BE2C (cell line): ENCODE measurements at places on chromosomes 1 and 21.
A peak's percentile ranks its signal among the peaks of the same experiment; 100 is the strongest.

DNA sequence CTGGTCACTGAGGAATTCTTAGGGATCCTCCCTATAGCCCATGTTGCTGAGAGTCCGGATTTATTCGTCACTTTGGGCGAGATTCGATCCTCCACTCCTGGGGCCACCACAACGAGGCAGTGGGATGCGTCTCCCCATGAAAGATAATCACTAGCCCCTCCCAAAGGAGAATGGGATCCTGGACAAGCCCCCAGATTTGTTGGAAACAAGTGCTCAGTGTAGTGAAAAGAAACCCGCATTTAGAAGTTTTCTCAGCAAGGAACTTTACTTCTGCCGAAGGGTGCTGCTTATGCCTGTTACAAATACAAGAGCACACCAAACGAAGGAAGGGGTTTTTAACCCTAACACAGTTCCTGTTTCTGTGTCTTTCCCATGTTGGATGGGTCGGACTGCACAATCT lies 83.3 kb downstream of the ZFYVE9 start:
- DNase-seq = no peak

DNA sequence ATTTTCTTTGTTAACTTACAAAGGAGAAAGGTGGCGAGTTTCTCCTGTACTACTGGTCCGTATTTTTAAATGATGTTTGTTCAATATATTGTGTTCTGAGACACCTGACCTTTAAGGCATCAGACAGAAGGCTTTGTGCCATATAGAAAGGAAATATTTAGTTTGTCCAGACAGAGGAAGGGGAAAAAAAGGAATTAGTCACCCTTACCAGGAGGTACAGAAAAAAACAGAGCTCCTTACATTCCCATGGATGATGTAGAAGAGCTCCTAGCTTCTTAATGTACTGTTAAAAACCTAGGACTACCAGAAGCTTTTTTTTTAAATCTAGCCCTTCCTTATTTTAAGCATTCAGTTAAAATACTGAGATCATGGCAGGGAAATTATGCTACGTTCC lies 12.4 kb upstream of the PODN start:
- DNase-seq = no peak

DNA sequence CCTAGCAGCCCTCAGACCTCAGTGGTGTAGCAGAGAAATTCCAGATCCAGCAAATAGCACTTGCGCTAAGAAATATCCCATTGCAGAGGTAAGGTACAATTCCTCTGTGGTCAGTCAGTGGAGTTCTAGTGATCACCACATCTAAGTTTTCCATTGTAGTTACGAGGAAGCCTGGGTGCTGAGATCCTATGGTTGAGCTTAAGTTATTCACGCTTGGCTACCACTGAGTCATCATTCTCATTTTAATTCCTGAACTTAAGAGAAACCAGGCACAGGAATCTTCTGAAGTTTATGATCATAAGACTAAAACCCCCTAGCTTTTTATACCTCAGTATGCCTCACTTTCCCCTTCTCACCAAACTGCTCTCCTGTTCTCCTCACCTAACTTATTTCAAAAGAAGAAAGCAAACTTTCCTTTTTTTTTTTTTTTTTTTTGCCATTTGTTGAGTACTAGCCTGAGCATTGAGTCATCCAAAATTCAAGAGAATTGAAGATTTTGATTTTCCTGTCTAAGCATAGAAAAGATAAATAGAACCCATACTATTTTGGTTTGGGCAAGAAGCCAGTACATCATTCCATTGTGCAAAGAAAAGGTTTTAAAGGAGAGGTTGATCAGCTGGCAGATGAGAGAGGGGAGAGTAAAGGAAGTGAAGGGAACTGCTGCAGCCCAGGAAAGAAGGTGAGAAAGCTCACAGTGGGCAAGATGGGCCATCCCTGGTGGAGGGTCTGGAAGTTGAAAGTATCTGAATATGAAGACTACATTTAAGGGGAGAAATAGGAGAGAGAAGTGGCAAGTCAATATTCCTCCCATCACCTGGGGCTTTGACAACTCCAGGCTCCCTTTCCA lies 39.9 kb downstream of the SERBP1 start:
- no peak for DNase-seq

DNA sequence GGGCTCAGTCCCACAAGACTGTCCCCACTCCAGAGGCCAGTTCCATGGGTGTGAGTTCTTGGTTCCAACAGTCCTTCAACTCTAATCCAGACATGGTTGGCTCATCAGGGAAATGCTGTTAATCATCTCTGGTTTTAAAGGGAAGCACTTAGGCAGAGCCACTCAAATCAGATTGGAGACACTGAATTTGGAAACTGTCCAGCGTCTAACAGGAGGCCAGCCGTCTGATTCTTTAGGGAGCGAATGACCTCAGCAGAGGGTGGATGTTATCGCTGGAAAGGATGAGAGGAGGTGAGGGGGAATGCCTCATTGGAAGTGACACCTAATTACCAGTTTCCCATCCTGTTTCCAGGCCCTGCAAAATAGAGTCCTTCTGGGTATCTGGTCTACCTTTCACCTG lies 22.8 kb upstream of the LRRC38 start:
- no peak for DNase-seq

DNA sequence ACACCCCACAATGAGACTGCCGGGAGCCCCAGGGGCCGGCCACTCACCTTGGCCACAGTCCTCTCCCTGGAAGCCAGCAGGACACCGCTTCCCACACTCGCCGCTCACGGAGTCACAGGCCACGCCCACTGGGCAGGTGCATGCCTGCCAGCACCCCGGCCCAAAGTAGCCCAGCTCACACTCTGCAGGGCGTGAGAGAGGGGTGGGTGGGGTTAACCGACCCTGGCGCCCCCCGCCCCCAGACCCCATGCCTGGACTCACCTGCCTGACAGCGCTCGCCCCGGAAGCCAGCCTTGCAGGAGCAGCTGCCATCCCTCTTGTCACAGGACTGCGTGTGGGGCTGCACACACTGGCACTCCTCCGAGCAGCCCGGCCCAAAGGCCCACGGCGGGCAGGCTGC lies 50.7 kb downstream of the ARHGEF16 start:
- DNase-seq = no peak

- DNase-seq = no peak
Observed at GRCh38 chr1:160353223-160353622, 10.0 kb downstream of the NCSTN start.

DNA sequence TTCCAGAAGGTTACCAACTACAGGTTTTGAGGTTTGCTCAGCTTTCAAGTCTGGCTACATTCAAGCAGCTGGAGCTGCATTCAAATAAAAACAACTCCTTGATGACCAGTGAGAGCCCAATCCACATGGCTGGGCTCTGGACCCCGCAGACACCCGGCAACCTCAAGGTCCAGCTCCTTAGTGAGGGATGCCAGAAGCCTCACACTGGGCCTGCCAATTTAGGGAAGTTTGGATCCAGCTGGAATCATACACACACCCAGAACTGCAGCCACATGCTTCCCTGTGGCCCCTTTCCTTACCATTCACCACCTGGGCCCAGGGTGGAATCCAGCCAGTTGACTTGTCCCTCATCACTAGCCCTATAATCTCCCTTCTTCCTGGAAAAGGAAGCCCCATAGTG lies 123.7 kb downstream of the UBE2U start:
- DNase-seq = no peak

DNA sequence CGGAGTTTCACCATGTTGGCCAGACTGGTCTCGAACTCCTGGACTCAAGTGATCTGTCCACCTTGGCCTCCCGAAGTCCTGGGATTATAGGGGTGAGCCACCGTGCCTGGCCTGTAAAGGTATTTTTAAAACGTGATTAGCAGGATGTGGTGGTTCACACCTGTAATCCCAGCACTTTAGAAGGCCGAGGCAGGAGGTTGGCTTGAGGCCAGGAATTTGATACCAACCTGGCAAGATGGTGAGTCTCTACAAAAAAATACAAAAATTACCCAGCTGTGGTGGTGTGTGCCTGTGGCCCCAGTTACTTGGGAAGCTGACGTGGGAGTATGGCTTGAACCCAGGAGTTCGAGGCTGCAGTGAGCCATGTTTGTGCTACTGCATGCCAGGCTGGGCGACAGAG lies 43.3 kb upstream of the SOD1 start:
- DNase-seq = no peak

DNA sequence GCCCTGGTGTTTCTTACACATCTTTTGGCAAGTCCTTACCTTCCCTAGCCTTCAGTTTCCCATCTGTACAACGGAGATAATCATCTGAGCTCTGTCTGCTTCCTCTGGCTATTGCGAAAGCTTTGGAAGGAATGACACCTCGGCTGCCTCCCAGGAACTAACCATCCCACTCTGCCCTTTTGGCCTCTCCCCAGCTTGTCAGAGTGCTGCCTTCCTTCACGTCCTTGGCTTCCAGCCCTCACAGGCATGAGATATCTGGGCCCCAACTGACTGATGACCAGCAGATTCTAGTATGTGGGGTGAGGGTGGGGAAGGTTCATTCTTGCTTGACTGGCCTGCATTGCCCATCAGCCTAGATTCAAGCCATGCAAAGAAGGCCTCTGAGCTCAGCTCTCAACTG lies 253.1 kb upstream of the FGGY start:
- no peak for DNase-seq

DNA sequence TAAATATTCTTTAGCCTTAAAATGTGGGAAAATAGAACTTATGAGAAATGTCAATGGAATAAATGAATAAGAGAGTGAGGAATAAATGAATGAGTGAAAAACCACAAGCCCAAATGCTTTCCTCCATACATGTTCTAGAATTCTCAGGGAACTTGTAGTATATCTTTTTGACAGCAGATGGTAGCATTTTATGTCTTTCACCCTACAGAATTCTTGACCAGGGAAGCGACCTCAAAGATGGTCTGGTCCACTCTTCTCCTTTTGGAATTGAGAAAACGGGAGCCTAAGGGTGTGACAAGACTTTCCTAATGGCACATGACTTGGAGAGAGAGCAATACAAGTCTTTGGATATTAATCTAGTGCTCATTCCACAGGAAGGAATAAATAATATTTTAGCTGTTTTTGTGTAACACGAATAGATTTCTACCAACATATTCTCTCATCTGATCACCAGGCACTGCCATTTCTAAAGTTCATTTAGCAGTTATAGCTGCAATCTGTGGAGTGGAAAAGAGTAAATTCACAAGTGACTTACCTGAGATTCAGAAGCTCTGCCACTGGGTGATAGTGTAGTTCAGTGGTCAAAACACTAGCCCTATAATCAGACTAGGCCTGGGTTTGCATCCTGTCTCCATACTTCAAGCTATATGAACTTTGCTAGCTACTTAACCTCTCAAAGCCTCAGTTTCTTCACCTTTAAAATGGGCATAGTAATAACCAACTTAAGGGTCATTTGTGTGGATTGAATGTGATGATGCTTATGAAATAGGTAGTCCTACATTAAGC lies 15.0 kb upstream of the F5 start:
- DNase-seq = no peak

DNA sequence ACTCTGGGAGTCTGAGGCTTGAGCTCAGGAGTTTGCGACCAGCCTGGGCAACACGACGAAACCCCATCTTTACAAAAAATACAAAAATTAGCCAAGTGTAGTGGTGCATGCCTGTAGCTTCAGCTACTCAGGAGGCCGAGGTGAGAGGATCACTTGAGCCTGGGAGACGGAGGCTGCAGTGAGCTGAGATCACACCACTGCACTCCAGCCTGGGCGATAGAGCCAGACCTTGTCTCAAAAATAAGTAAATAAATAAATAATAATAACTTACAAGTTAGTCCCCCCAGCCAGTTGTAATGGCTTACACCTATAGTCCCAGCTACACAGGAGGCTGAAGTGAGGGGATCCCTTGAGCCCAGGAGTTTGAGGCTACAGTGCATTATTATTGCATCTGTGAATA lies 21.7 kb upstream of the BTG2 start:
- no peak for DNase-seq

DNA sequence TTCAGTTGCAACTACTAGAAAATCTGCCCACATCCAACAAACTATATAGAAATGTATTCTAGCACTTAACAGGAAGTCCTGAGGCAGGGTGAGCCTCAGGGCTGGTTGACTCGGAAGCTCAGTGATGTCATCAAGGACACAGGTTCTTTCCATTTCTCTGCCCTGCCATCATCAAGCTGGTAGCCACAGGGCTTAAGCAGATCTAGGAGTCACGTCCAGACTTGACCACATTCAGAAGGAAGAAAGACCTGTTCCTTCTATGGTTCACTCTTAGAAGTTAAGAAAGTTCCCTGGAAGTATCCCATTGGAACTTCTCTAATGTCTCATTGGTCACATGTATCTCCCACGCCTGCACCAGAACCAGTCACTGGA lies 438.1 kb downstream of the PRDM2 start:
- no peak for DNase-seq

DNA sequence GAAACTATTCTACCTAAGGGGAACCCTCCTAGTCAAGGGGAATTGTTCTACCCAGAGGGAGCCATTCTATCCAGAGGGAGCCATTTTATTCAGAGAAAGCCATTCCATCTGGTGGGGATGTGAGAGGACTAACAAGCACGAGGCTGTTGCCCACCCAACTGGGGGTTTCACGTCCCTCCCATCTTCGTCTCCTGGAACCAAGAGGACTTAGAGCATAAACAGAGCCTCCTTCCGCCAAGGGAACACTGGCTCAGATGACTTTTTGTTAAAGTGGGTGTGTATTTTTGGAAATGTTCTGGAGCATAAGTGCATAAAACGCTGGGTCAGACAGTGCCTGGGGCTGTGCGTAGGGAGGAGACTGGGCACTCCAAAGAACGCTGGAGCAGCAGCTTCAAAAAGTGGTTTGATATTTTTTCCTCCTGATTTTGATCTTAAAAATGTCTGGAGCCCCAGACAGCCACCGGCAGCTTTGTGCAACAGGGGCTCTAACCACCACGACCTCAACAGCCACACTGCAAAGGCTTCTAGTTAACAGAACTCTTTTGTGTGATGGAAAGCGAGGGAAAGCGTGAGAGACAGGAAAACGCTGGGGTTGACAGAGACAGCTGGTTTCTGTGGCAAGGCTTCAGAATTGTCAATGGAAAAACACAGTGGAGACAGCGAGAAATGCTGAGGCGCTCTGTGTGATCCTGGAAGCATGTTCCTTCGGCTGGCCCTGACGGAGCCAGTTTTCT lies 363.6 kb upstream of the CAMK1G start:
- DNase-seq = peak; percentile 58

- DNase-seq = no peak
Observed at GRCh38 chr1:94084085-94084484, 36.9 kb downstream of the ABCA4 start.

DNA sequence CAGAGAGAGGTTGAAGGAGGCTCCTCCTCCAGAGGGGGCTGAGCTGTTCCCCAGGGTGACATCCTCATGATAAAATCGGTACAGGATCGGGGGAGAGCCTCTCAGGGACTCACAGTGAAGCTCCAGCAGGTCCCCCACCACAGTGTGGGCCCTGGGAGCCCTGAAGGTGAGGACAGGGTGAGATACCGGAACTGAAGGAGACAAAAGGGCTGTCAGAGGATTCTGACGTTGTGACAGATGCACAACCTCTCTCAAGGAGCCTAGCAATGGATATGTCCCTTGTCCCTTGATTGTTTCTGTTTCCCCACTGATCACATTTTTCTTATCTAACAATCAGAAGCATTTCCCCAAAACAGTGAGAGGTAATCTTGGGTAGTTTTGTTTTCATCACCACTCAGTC lies 5.2 kb downstream of the FCRL3 start:
- DNase-seq = no peak

DNA sequence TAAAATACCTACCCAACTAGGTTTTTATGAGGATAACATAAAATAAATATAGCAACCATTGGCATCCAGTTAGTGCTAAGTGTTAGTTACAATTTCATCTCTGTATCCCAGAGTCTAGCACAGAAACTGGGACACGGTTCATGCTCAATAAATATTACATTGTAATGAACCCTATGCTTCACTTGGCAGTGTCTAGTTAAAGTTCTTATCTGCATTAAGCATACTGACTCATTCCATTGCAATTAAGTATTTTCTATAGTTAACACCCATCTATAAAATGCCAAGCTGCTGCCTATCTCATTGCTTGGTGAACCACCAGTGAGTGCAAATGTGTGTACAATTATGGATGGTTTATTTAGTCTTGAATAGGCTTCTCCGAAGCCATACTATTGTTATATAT lies 15.2 kb downstream of the CHML start:
- no peak for DNase-seq
